ENCODE measurements at places on chromosomes 7 and 10. TPM values are rescaled to one million over a fixed set of nuclear protein-coding genes. Genes with fewer than 3 reads are reported as not detected.
A peak's percentile ranks its signal among the peaks of the same experiment; 100 is the strongest.

DNA sequence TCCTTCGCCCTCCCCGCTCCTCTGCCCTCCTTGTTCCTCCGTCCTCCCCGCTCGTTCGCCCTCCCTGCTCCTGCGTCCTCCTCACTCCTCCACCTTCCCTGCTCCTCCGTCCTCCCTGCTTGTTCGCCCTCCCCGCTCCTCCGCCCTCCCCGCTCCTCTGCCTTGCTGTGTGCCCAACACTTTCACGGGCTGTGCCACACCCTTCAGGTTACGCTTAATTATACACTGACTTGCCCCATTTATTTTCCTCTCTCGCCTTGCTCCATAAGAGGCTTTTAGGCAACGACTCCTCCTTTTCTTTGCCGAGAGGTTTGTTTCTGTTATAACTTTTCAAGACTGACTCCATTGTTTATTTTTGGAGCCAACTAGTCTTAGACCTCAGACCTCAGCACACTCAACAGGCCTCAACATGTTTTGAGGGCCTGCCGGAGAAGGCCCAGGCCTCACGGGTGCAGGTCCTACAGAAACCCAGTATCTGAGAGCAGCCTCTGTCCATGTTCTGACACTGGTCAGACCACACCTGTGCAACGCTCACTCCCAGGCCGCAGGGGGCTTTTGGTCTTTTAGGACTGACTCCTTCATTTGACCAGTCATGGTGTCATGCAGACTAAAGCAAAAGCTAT, 18.2 kb upstream of the PRKAG2 start:
- no peaks in the 10 kb centered on the region for H3K4me1 ChIP-seq
- DNase-seq = no peak
- H3K36me3 ChIP-seq = no peaks in the 10 kb centered on the region
- no peak overlapping the region for H3K4me3 ChIP-seq
- H3K27ac ChIP-seq = no peak overlapping the region

- no peak for DNase-seq
- no peak overlapping the region for H3K27ac ChIP-seq
- H3K4me1 ChIP-seq = peaks cover 2% of the 10 kb centered on the region
- H3K36me3 ChIP-seq = no peaks in the 10 kb centered on the region
- no peaks in the 10 kb centered on the region for H3K27me3 ChIP-seq
Measured at GRCh38 chr7:139763330-139763729, 14.5 kb downstream of the HIPK2 start.

- no peak overlapping the region for H3K4me3 ChIP-seq
- no peaks in the 10 kb centered on the region for H3K27me3 ChIP-seq
- H3K27ac ChIP-seq = no peak overlapping the region
- H3K4me1 ChIP-seq = no peaks in the 10 kb centered on the region
- DNase-seq = no peak
- H3K36me3 ChIP-seq = no peaks in the 10 kb centered on the region
Measured at GRCh38 chr7:1291357-1291689, 58.7 kb downstream of the UNCX start.

- DNase-seq = no peak
- H3K4me3 ChIP-seq = no peak overlapping the region
- H3K36me3 ChIP-seq = no peaks in the 10 kb centered on the region
Measured at GRCh38 chr10:91511549-91512330, 101.6 kb downstream of the HECTD2 start.

- H3K4me3 ChIP-seq = no peak overlapping the region
- no peaks in the 10 kb centered on the region for H3K27me3 ChIP-seq
- no peak overlapping the region for H3K27ac ChIP-seq
- DNase-seq = no peak
Measured at GRCh38 chr7:140576589-140576988, 64.0 kb downstream of the DENND2A start.

DNA sequence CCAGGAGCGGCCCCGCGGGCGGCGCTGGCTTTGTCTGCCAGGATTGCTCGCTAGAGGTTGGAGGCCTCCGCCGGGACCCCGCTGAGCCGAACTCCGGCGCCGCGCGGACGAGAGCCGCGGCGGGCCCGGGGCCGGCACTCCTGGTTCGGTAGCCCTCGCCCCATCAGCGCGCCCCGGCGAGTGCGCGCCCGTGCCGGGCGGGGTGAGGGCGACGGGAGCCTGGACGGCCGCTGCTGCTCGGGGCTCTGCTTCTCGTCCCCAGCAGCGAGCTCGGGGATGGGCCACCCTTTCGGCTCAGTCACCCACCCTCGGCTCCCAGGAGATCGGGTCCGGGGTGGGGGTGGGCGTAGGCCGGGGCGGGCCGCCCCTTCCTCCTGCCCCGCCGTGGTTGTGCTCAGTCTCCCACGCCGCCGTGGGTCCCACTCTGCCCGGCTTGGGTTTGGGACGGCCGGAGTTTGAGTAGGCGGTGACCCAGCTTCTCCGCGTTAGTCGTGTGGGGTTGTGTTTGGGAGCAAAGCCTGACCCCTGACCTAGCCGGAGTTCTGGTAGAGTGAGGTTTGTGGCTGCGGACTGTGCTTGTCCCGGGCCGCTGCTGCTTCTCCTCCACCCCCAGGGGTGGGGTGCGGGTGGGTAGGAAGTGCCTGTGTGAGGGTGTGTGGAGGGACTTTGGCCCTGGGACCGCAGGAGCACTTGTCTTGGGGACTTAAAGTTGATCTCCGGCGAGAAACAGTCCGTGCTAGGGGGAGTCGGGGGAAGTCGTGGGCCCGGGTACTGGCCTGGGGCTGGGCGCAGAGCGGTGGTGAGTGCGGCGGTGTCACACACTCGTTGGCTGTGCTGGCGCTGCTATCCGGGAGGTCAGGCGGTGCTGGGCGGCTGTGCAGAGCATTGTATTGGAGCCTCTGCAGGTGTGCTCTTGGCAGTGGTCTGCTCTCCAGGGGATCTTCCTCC, 677 bp downstream of the TSPAN14 start:
- peak overlapping the region; percentile 92 for H3K27ac ChIP-seq
- H3K36me3 ChIP-seq = no peaks in the 10 kb centered on the region
- no peaks in the 10 kb centered on the region for H3K27me3 ChIP-seq
- DNase-seq = peak; percentile 69

DNA sequence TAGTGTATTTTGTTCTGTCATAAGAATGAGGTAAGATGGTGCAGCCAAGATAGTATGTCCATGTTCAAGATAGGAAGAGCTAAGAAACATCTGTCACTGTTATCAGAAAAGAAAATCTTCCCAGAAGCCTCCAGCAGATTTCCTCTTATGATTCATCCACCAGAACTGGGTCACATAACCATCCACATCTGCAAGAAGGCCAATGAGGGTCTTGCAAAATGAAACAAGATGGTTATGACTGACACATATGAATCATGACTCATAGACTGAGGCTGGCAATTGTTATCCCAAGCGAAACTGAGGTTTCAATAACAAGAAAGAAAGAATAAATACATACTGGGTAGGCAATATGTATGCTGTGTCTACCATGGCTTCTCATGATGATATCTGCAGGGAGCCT, 30.3 kb downstream of the CCNJ start:
- no peaks in the 10 kb centered on the region for H3K36me3 ChIP-seq
- no peak for DNase-seq
- no peaks in the 10 kb centered on the region for H3K4me1 ChIP-seq
- H3K4me3 ChIP-seq = no peak overlapping the region

GRCh38 chr10:974038-974784, 14.0 kb upstream of the GTPBP4 start:
- H3K36me3 ChIP-seq = no peaks in the 10 kb centered on the region
- no peaks in the 10 kb centered on the region for H3K27me3 ChIP-seq
- H3K4me3 ChIP-seq = no peak overlapping the region
- H3K4me1 ChIP-seq = peaks cover 7% of the 10 kb centered on the region
- peak overlapping the region; percentile 16 for H3K27ac ChIP-seq

GRCh38 chr10:23031318-23031717, 64.1 kb upstream of the MSRB2 start:
- no peak overlapping the region for H3K27ac ChIP-seq
- DNase-seq = no peak
- H3K36me3 ChIP-seq = no peaks in the 10 kb centered on the region
- H3K4me1 ChIP-seq = no peaks in the 10 kb centered on the region
- H3K27me3 ChIP-seq = no peaks in the 10 kb centered on the region

- no peaks in the 10 kb centered on the region for H3K4me1 ChIP-seq
- H3K36me3 ChIP-seq = no peaks in the 10 kb centered on the region
- no peaks in the 10 kb centered on the region for H3K27me3 ChIP-seq
- no peak overlapping the region for H3K27ac ChIP-seq
- no peak overlapping the region for H3K4me3 ChIP-seq
Measured at GRCh38 chr10:43044961-43045621, 31.8 kb upstream of the RET start.

DNA sequence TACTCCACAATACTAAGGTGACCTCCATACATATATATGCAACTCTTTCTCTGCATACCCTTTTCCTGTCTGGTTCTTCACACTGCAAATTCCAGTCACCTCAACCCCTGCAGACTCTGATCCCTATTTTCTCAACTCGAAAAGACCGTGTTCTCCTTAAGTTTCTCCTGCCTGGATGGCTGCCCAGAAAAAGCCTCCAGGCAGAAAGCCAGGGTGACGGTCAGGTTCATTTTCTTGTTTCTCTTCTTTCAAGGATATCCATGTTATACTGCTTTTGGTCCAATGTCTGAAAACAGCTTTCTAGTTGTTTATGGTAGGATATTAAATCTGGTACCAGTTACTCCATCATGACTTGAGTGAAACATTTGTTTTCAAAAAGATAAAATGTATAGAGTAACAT, 267.8 kb upstream of the MYO3A start:
- H3K4me3 ChIP-seq = no peak overlapping the region
- DNase-seq = no peak
- no peak overlapping the region for H3K27ac ChIP-seq
- no peaks in the 10 kb centered on the region for H3K27me3 ChIP-seq

GRCh38 chr7:37853468-37853867, 5.1 kb downstream of the NME8 start:
- H3K36me3 ChIP-seq = no peaks in the 10 kb centered on the region
- H3K27ac ChIP-seq = no peak overlapping the region
- no peak for DNase-seq
- H3K4me3 ChIP-seq = no peak overlapping the region
- no peaks in the 10 kb centered on the region for H3K4me1 ChIP-seq

GRCh38 chr10:117565068-117565467, 22.5 kb downstream of the EMX2 start:
- DNase-seq = no peak
- no peaks in the 10 kb centered on the region for H3K36me3 ChIP-seq
- H3K4me1 ChIP-seq = no peaks in the 10 kb centered on the region
- H3K27ac ChIP-seq = no peak overlapping the region
- H3K27me3 ChIP-seq = no peaks in the 10 kb centered on the region

GRCh38 chr7:101156277-101156676, 2.0 kb downstream of the AP1S1 start:
- no peaks in the 10 kb centered on the region for H3K27me3 ChIP-seq
- no peak for DNase-seq
- no peak overlapping the region for H3K4me3 ChIP-seq
- no peaks in the 10 kb centered on the region for H3K4me1 ChIP-seq
- peaks cover 6% of the 10 kb centered on the region for H3K36me3 ChIP-seq

DNA sequence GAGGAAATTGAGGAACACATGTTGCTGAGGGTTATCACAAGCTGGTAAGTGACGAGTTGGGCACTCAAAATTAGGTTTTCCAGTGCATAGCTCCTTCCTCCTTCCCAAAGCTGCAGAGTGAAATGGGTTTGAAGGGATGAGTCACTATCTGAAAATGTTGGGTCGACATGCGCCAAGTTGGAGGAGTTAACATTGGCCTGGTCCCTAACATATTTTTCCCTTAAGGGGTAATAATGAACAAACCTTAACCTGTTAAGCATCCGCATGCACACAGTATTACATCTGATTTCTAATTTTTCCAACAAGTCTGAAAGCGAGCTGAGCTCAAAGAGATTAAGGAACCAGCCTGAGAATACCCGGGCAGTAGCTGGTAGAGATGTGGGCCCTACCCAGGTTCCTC, 20.7 kb upstream of the TECTB start:
- no peaks in the 10 kb centered on the region for H3K4me1 ChIP-seq
- H3K36me3 ChIP-seq = no peaks in the 10 kb centered on the region
- no peaks in the 10 kb centered on the region for H3K27me3 ChIP-seq
- H3K4me3 ChIP-seq = no peak overlapping the region
- DNase-seq = no peak
- H3K27ac ChIP-seq = no peak overlapping the region

DNA sequence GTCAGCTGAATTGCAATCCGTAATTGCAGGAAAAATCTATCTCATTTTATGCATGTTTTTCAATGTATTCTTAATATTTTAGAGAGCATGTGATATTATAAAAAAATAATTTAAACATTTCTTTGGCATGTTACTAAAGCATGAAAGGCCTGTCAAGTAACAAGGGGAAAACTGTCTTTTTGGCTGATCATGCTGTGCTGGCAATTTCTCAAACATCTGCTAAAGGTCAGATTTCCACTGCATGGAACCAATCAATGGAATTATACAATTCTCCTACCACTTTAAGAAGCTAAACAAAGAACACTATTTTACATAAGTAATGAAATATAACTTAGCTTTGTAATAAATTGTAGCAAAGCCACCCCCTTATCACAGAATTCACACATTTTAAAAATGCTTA, 49.4 kb downstream of the JMJD1C start:
- H3K4me3 ChIP-seq = no peak overlapping the region
- no peaks in the 10 kb centered on the region for H3K27me3 ChIP-seq
- peaks cover 15% of the 10 kb centered on the region for H3K4me1 ChIP-seq
- no peaks in the 10 kb centered on the region for H3K36me3 ChIP-seq

- H3K36me3 ChIP-seq = no peaks in the 10 kb centered on the region
- no peak overlapping the region for H3K27ac ChIP-seq
- no peak overlapping the region for H3K4me3 ChIP-seq
- H3K27me3 ChIP-seq = no peaks in the 10 kb centered on the region
Measured at GRCh38 chr7:98909487-98909886, 31.2 kb downstream of the TRRAP start.

DNA sequence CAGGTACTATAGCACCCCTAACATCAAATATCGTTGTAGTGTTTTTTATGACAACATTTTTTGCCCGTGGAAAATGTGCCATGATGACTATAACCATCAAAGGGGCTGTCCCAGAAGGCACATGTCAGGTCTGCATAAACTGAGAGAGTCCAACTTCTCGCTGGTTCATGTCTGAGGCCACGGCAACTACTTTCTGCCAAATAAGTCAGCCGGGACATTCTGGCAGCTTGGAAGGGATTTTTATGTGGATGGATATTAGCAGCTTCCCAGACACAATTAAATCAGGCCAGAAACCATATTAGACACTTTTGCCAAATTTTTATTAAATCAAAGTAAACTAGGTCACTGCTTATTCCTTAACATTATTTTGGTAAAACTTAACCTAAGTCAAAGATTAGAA, 477.4 kb upstream of the FZD8 start:
- peaks cover 10% of the 10 kb centered on the region for H3K4me1 ChIP-seq
- H3K27ac ChIP-seq = no peak overlapping the region
- no peaks in the 10 kb centered on the region for H3K27me3 ChIP-seq
- no peak for DNase-seq

- no peak for DNase-seq
- no peak overlapping the region for H3K27ac ChIP-seq
- H3K36me3 ChIP-seq = no peaks in the 10 kb centered on the region
- no peaks in the 10 kb centered on the region for H3K27me3 ChIP-seq
Measured at GRCh38 chr10:69628891-69629290, 1.2 kb upstream of the FAM241B start.

- H3K27ac ChIP-seq = no peak overlapping the region
- H3K4me1 ChIP-seq = no peaks in the 10 kb centered on the region
- DNase-seq = no peak
- no peak overlapping the region for H3K4me3 ChIP-seq
- no peaks in the 10 kb centered on the region for H3K27me3 ChIP-seq
Measured at GRCh38 chr10:48507933-48508790, 96.7 kb downstream of the ARHGAP22 start.

The PLEKHS1 gene
- total RNA-seq = 6.0 TPM

The PRKAR2B gene
- total RNA-seq = 8.3 TPM

The PAPOLB gene
- total RNA-seq = 0.03 TPM

The FFAR4 gene
- total RNA-seq = 1.1 TPM

The ANLN gene
- 2.3 TPM for total RNA-seq

The PRSS58 gene
- not detected for total RNA-seq

The PDE6C gene
- total RNA-seq = not detected

The GPER1 gene
- total RNA-seq = 1.6 TPM

The CHST3 gene
- 10.8 TPM for total RNA-seq

The ABCB4 gene
- total RNA-seq = 0.28 TPM

Measured in pancreas (tissue), 10 donors.